K562 (cell line): ENCODE measurements at places on chromosomes 12 and 14. TPM values are rescaled to one million over a fixed set of nuclear protein-coding genes. Genes with fewer than 3 reads are reported as not detected.
A peak's percentile ranks its signal among the peaks of the same experiment; 100 is the strongest.

Gene PLEKHH1
- 4.3 and 5.7 TPM in 2 replicates for total RNA-seq

Gene TAS2R20
- 0.74 and 0.93 TPM in 2 replicates for total RNA-seq

Gene DTX1
- total RNA-seq: not detected in 2 replicates

Gene ANO4
- not detected in 2 replicates for total RNA-seq

Gene SERPINA12
- total RNA-seq: not detected in 2 replicates

Gene DNAI7
- total RNA-seq: 0.29 TPM in 1 of 2 replicates, not detected in the other

Gene IFI27L1
- total RNA-seq: 20.2 and 23.8 TPM in 2 replicates

Gene SDR9C7
- not detected in 2 replicates for total RNA-seq

Gene SYCP3
- not detected in 2 replicates for total RNA-seq

- no peak for DNase-seq
These were observed 406.4 kb downstream of the SNAPC1 start for GRCh38 chr14:62168564-62169155.

- no peak for DNase-seq
These were observed 55.5 kb downstream of the SLC16A7 start for GRCh38 chr12:59651229-59651920.

GRCh38 chr14:101239065-101239464 is 322.2 kb upstream of the DIO3 start:
- no peak for DNase-seq

GRCh38 chr14:64807551-64807950 is 72.2 kb downstream of the SPTB start:
- no peak for DNase-seq

- no peak for DNase-seq
These were observed 72.4 kb downstream of the FLRT2 start for GRCh38 chr14:85602345-85602744.

DNA sequence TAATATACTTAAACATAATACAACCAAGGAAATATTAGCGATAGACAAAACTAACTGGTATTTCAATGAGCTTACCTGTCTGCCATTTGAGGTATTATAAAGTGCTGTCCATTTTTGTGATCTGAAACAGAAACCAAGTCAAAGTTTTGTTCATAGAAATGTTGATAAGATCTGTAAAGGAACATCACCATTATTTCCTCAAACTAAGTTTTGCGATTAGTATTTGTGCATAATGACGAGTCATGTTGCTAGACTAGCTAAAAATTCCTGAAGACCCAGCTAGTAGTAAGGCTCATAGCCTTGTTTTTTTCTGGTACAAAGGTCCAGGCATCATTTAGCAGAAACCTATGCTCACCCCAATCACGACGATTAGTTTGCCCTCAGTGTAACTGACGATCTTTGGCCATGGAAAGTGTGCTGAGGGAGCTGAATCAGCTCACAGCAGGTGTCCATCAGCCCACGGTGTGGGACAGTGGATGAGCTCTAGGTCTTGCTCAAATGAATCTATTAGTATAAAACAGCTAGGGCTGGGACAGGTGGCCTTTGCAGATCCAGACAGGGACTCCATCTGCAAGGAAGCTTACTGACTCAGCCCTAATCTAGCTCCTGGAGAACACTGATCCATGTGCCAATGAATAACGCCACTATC is 28.7 kb downstream of the GIT2 start:
- peak; percentile 35 for DNase-seq

DNA sequence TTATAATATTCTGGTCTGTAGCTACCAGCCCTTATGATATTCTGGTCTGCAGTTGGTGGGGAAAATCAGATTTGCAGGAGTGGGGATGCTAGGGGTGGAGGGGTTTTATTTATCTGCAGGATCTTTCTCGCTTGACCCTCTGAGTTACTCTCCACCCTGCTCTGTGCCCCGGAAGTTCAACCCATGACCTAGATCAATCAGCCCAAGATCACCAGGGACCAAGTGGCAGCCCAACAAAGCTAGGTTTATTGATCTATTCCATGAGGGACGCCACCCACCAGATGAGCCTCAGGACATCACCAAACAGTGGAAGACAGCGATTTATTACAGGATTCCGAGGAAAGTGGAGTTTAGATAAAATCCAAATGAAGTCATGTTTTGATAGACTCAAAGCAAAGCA is 25.8 kb upstream of the C12orf76 start:
- DNase-seq: no peak

GRCh38 chr12:64221651-64222008 is 466 bp downstream of the KICS2 start:
- peak; percentile 59 for DNase-seq

DNA sequence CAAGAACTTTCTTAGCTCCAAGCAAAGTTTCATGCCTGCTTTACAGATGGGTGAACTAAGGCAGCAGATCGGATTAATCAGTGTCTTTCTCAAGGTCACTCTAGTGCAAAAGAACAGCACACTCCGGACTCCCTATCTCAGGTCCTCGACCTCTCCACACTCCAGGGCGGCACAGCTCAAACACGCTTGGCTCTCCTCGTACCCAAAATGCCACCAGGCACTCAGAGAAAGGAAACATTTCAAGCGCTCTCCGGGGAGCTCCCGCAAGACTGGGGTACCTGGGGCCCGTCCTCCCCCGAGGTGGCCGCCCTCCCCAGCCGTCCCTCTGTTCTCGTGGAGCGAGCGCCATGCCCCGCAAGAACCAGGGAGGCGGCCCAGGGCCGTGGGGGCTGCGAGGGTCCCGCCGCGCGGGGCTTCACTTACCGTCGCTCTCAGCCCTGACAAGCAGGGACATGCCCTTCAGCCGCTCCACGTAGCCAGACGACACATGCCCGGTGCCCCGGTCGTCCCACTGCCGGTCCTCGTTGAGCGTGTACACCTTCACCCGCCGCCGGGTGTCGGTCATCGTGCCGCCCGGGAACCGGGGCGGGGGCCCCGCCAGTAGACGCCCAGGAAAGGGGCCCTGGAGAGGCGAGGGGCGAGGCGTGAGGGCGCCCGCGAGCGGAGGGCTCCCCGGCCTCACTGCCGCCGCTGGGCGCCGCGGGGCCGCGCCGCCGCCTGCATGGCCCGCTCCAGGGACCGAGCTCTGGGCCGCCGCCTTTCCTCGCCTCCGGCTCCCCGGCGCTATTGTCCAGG is 830 bp downstream of the PPP4R3A start:
- peak; percentile 23 for DNase-seq

DNA sequence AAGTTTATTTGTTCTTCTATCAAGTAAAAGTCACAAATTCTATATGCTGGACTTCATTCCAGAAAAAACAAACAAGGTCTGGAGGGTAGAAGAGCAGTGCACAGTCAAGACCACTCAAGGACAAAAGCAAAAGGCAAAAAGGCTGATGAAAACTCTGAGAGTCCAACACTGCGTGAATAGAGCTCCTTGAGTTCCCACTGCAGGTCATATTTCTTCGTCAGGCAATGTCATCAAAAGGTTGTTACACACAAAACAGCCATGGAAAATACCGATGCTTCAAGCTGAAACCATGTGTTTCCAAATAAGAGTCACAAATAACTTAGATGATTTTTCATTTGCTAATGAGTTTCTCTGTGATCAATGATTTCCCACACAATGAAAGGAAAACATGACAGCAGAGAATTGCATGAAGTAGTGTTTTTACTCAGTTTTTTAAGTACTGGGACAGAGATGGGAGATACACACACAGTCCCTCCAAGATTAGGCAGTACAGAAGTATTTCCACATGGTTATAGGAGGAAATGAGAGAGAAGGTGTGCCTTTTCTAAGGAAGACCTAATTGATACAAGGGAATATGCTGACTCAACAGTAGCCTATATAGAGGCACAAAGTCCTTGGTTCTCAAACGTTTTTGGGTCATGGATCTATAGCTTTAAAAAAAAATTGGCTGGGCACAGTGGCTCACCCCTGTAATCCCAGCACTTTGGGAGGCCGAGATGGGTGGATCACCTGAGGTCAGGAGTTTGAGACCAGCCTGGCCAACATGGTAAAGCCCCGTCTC is 177.7 kb downstream of the MED13L start:
- no peak for DNase-seq

DNA sequence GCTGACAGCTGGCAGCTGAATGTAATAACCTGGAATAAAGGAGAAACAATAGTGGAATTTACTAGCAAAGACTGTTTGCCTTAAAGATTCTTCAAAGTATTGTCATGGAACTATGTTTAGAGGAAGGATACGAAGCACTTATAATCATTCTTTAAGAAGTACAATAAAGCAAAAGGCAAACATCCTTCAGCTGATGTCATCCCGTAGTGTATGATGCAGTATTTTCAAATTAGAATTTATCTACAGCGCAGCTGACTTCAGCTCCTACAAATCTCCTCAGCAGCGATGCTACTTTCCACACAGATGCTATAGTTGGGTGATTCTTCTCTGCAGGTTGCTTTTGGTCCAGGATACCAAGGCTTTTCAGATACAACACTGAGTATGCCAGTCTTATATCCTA is 31.5 kb downstream of the CLEC1A start:
- no peak for DNase-seq

GRCh38 chr14:64459405-64460136 is 5.7 kb upstream of the AKAP5 start:
- no peak for DNase-seq

GRCh38 chr14:101780390-101780789 is 18.9 kb downstream of the PPP2R5C start:
- DNase-seq: no peak

- no peak for DNase-seq
These were observed 77.3 kb downstream of the GLT1D1 start for GRCh38 chr12:128930606-128931005.

DNA sequence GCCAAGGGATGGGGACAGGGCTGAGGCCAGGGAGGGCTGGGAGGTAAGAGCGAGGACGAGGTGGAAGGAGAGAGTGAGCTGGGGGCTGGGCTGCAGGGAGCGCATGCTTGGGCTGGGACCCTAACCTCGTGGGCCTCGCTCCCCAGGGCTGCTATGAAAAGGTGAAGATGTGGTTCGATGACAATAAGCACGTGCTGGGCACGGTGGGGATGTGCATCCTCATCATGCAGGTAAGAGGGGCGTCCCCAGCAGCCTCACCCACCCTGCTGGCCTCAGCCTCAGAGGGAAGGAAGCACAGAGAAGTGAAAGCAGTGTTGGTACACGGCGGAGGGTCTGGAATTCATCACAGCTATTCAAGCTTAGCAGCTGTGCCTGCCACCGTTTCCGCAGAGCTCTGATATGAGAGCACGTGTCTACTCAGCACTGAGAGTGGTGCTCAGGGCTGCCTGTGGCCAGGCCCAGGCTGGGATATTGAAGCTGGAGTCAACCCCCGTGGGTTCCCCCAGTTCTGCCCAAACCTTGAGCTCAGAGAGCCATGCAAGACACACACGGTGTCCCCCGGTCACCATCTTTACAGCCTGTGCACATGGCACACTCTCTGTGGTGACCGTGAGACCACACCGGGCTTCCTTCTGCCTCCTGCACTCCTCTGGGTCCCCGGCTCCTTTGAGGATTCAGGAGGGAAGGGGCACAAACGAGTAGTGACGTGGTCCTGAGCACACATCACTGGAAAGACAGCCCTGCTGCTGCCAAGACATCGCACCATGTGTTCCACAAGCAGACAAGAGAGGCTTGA is 204.6 kb downstream of the TSPAN9 start:
- no peak for DNase-seq

GRCh38 chr14:70391493-70392391 is 25.1 kb downstream of the SYNJ2BP start:
- no peak for DNase-seq

DNA sequence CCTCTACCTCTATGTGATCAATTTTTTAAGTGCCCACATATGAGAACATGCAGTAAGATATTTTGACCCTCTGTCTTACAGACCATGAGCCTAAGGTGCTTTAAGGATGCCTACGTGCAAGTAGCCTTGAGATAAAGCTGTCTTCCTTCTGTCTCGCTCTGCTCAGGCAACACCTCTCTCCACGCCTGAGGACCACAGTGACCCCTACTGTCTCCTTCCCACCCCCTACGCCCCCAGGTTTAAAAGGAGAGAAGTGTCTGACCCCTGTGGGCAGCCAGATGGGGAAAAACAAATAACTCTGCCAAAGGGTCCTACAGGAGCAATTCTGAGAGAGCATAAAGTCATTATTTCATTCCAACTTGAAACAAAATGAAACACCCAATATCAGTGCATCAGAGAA is 286.4 kb upstream of the TMEM132C start:
- DNase-seq: no peak

GRCh38 chr14:23120541-23121251 is 1.6 kb upstream of the CEBPE start:
- DNase-seq: peak; percentile 88

DNA sequence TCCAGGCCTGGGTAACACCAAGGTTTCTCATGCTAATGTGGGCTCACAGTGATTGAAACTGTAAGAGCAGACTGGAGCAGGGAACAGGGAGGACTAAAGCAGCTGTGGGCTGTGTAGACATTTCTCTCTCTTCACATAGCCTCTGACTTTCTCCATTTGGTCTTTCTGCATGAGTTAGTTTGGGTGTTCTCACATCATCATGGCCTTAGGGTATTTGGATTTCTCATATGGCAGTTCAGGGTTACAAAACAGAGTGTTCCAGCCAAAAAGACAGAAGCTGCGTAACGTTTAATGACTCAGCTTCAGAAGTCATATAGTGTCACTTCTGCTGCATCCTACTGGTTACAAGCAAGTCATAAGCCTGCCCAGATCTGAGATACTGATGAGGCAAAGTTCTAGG is 52.0 kb upstream of the OSBPL8 start:
- DNase-seq: no peak

DNA sequence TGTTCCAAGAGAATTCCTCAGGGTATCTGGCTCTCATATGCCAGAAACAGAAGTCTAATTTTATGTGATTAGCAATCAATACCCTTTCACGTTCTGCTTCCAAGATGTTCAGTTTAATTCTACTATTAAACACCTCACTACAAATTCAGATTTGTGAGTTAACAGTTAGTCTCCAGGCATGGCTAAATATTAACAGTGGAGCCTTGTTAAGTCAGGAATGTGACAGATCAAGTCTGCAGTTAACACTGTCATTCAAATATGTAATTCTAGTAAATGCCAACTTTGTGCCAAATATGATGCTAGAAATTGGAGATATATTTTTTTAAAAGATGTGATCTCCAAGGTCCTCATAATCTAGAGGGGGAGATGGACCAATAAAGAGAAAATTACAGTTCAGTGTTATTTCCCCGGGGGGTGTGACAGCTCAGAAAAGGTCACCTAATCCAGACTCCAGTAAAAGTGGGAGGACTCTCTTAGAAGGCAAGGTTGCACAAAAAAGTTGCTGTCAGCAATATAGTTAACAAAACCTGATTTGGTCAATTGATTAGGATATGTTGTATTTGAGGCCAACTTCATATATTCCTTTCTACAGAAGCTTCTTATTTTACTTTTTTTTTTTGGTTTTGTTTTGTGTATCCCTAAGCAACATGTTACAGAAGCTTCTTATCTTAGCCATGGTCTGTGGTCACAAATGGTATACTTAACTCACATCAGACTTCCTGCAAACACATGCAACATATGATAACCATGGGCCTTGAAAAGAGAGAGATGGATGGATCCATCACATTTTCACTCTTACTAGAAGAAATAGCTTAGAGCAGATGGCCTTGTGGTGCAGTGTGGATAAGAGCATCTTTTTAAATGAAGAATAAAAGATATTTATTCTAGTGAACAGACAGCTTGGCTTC is 18.4 kb upstream of the RNU6-7 start:
- peak; percentile 8 for DNase-seq

GRCh38 chr12:58028294-58028693 is 86.9 kb downstream of the ATP23 start:
- no peak for DNase-seq

GRCh38 chr14:105330491-105330895 is 15.9 kb downstream of the PACS2 start:
- DNase-seq: no peak
